ENCODE measurements at places on chromosomes 2 and 18. TPM values are rescaled to one million over a fixed set of nuclear protein-coding genes. Genes with fewer than 3 reads are reported as not detected.

C2orf78 gene
- polyA plus RNA-seq: not detected

DNER gene
- 1.1 TPM for polyA plus RNA-seq

CCDC150 gene
- polyA plus RNA-seq: 3.2 TPM

TTC21B gene
- 20.7 TPM for polyA plus RNA-seq

FOXD4L1 gene
- 4.4 TPM for polyA plus RNA-seq

PAIP2B gene
- polyA plus RNA-seq: 3.5 TPM

EFEMP1 gene
- polyA plus RNA-seq: 19.1 TPM

MYO7B gene
- polyA plus RNA-seq: 1.4 TPM

AAMP gene
- 107 TPM for polyA plus RNA-seq

CREG2 gene
- 6.7 TPM for polyA plus RNA-seq

RRM2 gene
- polyA plus RNA-seq: 31.8 TPM

DNAJC5G gene
- 0.34 TPM for polyA plus RNA-seq

RPE gene
- 22.7 TPM for polyA plus RNA-seq

RGPD3 gene
- 0.22 TPM for polyA plus RNA-seq

AQP12B gene
- 1.6 TPM for polyA plus RNA-seq

ATP8B1 gene
- 4.5 TPM for polyA plus RNA-seq

SLC30A3 gene
- polyA plus RNA-seq: 2.8 TPM

ANKRD53 gene
- polyA plus RNA-seq: 1.5 TPM

BCL11A gene
- 3.1 TPM for polyA plus RNA-seq

AMMECR1L gene
- polyA plus RNA-seq: 14.8 TPM

GALNT3 gene
- polyA plus RNA-seq: 1.3 TPM
